T-helper 2 cell (primary cell): ENCODE measurements at places on chromosomes 2 and 18.

GRCh38 chr2:95051626-95052025 is 26.1 kb downstream of the MAL start:
- DNase-seq: no peak

DNA sequence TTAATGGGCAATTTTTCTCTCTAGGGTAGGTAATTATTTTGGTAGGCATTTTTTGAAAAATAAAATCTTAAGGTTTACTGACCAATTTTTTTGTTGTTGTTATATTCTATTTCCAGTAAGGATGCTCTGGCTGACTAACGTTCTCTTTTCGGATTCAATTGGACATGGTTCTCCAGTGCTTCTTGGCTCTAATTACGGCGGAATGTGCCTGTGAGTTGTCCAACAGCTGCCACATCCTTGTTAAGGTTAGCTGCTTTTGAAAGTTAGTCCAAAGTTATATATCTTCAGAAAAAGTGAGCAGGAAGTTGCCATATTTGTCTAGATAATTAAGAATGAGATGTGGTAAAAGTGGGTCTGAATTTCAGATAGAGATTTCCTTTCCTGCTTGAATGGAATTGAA is 45.8 kb upstream of the SMIM21 start:
- no peak for DNase-seq

DNA sequence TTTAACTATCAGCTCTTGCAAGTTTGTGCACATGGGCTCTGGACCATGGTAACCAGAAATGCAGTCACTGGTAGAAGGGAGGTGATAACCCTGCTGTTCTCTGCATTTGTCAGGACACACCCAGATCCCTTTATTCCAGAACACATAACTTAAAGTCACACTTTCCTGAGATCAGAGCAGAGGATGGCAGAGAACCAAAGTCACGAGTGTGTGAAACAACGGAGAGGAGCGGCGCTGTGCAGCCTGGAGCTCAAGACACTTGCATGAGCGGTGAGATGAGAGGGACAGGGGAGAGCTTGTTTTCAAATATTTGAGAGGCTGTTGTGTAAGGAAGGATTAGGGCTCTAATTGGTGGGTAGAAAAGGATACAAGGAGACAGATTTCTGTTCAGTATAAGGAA is 43.3 kb upstream of the AAK1 start:
- no peak for DNase-seq

DNA sequence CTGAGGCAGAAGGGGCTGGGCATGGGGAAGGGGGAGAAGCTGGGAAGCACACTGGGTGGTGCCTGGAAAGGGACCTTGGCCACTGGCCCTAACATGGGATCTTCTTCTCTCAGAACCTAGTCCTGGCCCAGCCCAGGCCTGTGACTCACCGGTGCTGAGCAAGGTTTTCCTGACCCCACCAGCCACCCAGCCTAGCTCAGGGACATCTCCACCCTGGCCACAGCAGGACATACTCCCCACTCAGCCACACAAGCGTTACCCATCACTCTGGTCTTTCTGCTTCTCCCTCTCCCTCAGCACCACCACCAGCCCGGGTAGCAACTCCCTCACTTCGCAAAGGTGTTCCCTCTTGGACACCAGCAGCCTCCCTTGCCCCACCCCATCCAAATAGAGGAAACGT is 22.8 kb downstream of the TNS1 start:
- DNase-seq: no peak

DNA sequence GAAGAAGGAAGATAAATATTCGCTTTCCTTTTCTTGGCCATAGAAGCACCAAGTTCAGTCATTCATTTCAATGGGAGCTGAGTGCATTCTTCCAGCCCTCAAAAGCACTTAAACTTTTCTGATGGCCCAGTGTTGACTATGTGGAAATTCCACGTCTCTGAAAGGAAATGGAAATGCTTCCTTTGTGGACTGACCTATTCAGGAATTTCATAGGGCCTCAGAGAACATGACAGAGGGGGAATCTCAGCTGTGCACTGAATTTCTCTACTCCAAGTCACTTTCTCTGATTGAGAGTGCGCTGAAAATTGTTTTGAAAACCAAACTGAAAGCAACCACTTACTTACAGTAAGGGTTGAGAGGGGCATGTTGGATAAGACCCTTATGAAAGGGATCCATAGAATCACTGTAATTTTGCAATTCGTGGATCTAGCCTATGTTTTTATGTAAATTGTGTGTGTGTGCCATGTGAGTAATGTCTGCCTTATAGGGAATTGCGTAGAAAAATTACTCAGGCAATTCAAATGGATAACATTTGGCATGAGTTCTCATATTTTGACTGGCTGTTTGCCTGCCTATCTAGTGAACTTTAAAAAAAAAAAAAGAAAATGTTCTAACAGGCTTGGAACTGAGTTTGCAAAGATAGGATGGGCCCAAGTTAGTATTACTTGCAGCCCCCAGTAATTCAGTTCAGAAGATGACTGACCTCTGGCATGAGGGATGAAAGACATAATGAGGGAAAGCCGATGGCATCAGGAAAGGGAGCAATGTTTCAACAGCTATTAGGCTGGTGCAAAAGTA is 437.0 kb downstream of the PTPRM start:
- no peak for DNase-seq

DNA sequence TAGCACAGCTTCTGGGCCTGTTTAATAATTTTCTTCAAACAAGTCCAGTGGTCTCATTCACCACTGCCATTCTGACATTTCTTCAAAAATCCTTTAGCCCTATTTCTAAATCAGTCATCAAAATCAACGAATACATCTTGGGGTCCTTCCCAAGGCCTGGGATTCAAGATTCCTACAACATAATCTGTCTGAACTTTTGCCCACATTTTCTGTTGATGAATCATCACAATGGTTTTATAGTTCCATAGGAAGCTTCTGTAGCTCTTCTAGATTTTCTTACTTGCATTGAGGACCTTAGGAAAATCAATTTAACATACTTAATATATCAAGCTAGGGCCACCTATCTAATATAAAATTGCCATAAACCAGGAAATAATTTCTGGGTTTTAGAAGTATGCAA is 811.8 kb upstream of the ACVR2A start:
- DNase-seq: no peak

DNA sequence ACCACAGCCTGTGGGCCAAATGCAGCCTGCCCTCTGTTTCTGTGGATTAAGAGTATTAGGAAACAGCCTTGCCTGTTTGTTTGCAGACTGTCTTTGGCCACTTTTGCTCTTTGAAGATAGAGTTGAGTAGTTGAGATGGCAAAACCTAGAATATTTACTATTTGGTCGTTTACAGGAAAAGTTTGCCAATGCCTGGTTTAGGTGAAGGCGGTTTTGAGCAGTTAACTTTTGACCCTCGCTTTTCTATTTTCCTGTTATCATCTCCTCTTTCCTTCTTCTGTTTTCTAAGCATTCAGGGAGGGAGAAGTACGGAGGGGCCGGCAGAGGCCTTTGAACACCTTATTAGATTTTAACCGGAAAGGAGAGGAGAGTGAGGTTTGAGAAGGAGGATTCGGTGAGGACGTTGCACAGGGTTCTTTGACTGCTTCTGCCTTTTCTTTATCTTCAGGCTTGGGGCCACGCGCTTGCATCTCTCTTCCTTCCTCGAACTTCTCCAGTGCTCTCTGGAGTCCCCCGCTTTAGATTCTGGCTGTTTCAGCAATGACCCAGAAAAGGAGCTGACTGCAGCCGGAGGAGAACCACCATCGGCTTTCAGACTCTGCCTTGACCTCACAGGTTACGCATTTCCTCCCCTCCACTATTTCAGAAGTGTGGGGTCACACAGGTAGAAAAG is 39.2 kb downstream of the IL1R2 start:
- no peak for DNase-seq

DNA sequence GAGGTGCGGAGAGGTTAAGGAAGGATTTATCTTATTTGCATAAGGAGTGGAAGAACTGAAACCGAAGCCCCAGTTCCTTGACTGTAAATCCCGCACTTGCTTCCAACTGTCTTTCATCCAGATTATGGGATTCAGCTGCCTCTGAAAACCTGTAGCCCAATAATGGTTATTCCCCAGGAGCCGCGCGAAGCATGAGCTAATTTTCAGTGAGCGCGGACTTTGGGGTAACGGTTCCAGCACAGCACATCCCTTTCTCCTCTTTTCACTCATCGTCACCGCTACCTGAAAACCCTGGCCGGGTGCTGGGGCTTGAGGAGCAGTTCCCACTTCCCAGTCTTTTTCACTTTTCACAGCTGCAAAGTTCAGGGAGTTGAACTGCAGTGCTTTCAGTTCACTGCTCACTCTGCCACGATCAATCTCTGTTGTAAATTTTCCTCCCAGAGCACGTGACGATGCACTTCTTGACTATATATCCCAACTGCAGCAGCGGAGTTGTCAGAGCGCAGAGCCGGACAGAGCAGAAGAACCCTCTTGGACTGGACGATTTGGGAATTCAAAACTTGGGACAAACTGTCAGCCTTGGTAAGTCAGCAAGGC is at the start of gene KCNE4:
KCNE4 (plus strand) TSS at position 498 of the 597 bp plus-strand sequence. CDS start 641 bp downstream, outside the sequence.
- no peak for DNase-seq

DNA sequence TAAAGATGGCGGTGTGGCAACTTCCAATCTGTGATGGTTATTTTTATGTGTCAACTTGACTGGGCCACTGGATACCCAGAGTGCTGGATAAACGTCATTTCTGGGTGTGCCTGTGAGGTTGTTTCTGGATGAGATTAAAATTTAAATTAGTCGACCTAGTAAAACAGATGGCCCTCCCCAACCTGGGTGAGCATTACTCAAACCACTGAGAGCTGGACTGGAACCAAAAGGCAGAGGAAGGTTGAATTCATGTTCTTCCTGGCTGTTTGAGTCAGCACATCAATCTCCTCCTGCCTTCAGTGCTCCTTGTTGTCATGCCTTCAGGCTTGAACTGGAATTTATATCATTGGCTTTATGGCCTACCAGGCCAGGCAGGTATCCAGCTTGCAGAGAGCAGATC is 190.8 kb upstream of the RGPD4 start:
- DNase-seq: no peak

DNA sequence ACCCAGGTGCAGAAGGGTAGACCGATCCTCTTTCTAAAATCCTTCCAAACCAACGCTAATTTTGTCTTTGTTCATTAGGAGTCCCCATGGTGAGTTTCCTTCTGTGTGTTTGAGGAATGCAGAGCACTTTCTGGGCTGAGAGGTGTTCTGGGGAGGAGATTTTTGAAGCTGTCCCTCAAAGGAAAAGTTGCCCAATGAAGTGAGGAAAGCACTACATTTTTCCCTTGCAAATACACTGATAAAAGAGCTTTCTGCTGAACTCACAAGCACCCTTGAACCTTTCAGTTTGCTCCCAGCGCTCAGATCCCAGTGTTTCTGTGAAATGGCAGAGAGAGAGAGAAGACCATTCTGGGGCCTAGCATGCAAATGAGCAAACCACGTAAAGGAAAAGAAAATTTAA is 299.6 kb upstream of the FANCL start:
- no peak for DNase-seq

- DNase-seq: no peak
Observed at GRCh38 chr18:66495844-66496243, 108.0 kb downstream of the CDH19 start.

- DNase-seq: no peak
Observed at GRCh38 chr2:88654714-88655113, 27.4 kb upstream of the EIF2AK3 start.

DNA sequence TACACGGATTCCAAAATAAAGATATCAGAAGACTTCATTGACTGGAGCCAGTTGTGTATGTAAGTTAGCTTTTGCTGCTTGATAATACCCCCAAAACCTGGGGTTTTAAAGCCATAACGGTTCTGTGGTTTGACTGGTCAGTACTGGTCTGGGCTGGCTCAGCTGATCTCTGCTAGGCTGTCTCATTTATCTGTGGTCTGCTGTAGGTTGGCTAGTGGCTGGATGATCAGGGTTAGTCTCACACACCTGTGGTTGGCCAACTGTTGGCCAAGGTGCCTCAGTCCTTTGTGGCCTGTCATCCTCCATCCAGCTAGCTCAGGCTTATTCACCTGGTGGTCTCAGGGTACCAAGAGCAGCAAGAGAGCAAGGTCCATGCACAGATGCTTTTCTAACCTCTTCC is 183.2 kb downstream of the KLHL29 start:
- no peak for DNase-seq
